ENCODE measurements at places on chromosomes 6 and 20.

DNA sequence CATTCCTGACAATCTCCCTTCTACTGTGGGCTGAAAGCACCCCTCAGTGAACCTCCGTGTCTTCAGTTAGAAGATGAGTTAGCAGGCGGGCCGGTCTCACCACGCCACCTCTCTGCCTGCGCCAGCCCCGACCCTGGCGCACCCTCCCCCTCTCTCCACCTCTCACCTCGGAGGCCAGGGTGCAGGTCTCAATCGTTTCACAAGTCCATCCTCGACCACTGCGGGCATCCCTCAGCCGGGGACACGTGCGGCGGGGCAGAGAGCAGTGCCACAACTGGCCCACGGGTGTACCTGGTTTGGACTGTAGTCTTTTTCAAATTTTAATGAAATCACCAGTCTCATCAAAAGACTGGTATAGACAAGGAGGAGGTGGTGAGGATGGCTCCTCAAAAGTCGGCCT, 34.4 kb downstream of the NFATC2 start:
- DNase-seq, result no peak

GRCh38 chr6:106511288-106512047, 117.8 kb downstream of the RTN4IP1 start:
- no peak for DNase-seq

DNA sequence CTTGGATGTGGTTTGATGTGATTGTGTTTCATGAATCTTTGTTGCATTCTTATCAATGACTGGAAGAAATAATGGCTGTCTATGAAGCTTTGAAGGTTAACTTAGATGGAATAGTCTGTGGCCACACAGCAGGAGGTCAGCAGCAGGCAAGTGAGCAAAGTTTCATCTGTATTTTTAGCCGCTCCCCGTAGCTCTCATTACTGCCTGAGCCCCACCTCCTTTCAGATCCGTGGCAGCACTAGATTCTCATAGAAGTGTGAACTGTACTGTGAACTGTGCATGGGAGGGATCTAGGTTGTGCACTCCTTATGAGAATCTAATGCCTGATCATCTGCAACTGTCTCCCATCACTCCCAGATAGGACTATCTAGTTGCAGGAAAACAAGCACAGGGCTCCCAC, 660.2 kb downstream of the EPHA7 start:
- no peak for DNase-seq

DNA sequence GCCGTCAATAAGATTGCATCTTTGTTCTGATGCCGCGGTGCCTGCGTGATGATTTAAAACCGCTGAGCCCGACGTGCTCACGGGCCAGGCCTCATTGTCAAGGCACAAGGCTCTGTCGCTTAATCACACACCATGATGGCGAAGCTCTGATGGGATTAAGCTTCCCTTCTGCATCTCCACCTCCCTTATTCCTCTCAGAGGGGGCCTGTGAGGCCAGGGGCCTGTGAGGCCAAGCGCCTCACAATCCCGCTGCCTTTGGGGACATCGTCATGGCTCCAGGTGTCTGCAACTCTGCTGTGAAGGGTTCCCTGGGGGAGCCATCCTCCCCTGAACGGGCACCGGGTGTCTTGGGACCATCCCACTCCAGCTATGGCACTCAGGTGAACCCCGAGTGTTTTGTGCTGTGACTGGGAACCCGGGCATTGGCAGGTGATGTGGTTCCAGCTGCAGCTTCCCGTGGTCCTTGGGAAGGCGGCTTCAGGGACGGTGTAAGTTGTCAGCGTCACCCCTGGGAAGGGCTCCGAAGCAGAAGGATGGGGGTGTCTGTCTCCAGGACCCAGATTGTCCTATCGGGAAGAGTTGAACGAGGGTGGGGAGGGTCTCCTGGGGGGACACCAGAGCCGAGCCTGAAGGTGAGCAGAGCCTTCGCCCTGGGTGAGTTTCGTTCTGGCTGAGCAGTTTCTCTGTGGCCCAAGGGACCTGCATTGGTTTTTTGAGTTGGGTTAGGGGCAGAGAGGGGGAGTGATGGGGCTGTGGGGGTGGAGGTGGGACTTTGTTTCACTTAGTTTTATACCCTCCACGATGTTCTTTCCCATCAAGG, 18.0 kb upstream of the BHLHE23 start:
- DNase-seq, result no peak

GRCh38 chr20:1282966-1283365, 16.9 kb downstream of the SNPH start:
- DNase-seq, result no peak

DNA sequence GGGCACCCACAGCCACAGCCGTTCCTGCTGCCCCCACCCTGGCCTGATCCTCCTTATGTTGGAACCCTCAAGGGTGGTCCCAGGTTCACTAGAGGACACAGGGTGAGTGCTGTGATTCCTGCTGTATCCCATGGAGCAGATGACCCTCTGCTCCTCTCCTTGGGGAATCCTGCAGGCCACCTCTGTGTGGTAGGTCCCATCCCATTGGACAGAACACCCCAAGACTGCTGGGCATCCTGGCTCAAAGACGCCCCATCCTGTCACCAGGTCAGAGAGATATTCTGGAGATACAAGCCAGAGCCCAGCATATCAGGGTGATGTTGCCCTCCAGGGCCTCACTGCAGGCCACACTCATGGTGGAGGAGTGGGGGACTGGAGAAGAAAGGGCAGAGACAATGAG, 28.4 kb downstream of the HLA-A start:
- DNase-seq, result no peak

DNA sequence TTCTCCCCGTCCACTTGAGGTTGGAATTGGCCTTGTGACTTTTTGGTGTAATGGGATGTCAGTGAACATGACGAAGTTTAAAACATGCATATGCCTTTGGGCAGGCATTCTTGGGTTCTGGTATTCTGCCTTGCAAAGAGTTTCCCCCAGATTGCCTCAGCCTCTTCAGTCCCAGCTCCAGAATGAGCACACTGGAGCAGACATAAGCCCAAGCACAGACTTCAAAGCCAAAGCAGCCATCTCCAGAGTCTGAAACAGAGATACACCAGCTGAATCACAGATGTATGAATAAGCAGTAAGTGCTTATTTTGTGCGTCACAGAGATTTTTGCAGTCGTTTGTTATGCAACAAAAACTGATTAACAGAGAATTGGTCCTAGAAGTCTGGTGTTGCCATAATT, 546.0 kb downstream of the FRK start:
- no peak for DNase-seq

GRCh38 chr6:30200551-30201281, 12.5 kb downstream of the TRIM26 start:
- no peak for DNase-seq

- DNase-seq, result no peak
Measured at GRCh38 chr20:32075534-32075933, 23.5 kb downstream of the HCK start.

GRCh38 chr6:112189494-112189893, 64.9 kb downstream of the LAMA4 start:
- DNase-seq, result no peak

DNA sequence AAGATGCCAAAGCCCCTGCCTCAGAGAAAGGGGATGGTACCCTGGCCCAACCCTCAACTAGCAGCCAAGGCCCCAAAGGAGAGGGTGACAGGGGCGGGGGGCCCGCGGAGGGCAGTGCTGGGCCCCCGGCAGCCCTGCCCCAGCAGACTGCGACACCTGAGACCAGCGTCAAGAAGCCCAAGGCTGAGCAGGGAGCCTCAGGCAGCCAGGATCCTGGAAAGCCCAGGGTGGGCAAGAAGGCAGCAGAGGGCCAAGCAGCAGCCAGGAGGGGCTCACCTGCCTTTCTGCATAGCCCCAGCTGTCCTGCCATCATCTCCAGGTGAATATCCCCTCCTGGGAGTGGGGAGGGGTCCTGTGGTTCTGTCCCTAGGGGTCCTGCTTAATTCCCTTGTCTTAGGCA, 1.1 kb downstream of the MYLK2 start:
- DNase-seq, result no peak

DNA sequence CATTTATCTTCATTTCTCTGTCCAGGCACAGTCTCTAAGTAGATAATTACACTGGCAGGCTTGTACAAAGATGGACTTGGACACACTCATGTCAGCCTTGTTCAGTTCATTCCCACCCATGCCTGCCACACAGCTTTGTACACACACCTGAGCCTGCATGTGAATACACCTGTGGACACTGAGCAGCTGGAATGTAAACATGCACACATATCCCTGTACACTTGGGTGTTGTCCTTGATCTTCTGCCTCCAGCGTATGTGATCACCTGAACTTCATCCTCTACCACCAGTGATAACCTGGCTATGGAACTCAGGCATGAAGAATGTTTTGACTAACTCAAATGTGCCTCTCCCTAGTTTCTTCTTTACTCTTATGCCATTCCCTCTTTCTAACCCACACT, 190.6 kb downstream of the DHX35 start:
- no peak for DNase-seq

DNA sequence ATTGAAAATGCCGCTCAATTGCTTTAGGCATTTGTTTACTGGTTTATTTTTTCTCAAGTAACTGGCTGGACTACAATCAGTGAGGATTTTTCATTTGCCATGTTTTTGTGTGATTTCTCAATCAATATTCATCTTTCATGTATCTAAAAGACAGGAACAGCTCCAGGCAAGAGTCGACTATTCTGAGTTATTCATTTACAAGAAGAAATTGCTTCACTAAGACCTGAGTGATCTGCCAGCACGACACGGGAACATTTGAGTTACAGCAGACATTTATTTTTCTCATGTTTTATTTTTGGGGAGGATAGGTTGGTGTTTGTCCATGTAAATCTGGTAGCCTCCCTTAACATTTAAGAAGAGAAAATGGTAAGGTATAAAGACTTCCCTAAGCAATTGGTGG, 124.1 kb downstream of the CBLN4 start:
- DNase-seq, result no peak

GRCh38 chr6:30259140-30260035, 46.2 kb upstream of the TRIM26 start:
- DNase-seq, result peak; percentile 44

DNA sequence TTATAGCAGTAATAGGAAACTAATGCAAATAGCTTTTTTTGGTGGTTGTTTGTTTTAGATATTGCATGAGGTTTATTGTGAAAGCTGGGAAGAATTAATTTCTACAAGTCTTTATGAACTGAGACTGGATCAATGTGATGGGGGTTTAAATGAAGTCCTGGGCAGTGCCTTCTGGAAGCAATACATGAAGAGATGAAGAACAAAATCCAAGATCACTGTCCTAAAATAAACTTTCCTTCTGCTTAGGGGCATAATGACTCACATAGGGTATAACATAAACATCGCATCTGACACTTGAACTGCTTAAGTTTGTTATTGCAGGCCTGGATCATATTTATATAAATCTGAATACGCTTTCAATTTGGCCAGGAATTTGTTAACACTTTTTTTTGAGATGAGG, 20.9 kb upstream of the SHLD1 start:
- DNase-seq, result no peak

- DNase-seq, result no peak
Measured at GRCh38 chr6:164842085-164842484, 467.3 kb downstream of the C6orf118 start.

DNA sequence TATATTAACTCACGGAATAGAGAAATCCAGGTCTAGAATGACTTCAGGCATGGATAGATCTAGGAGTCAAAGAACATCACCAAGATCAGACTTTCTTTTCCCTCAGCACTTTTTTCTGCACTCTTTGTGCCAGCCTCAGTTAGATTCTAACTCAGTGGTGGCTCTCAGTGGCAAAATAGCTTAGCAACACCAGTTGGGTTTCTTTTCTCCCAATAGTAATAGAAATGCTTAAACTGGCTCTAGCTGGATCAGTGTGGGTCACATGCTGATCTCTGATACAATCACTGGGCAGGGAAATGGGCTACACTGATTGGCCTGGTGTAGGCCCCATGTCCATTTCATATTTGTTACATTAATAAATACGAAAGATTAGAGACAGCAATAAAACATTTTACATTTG, 44.2 kb upstream of the ARFGEF2 start:
- no peak for DNase-seq

GRCh38 chr6:104704191-104704590, 155.5 kb downstream of the HACE1 start:
- no peak for DNase-seq
